ENCODE measurements at places on chromosomes 16 and 17.

GRCh38 chr17:44840936-44841335 is 6.7 kb upstream of the HIGD1B start:
- DNase-seq = no peak

DNA sequence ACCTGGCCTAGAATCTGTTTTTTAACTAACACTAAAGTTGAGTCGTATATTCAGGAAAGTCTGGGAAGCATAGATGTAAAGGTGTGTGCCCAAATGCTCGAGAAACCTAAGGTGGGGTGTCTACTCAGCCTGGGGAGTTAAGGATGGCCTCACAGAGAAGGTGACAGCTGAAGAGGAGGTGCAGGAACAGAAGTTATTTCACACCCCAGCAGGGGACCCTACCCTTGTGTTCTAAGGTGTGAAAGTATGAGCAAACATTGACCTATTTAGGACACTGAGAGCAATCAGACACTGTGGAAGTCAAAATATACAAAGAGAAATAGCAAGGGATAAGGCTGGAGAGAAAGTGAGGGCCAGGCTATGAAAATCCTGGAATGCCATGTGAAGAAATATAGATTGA is 49.0 kb upstream of the DHX40 start:
- DNase-seq = no peak

DNA sequence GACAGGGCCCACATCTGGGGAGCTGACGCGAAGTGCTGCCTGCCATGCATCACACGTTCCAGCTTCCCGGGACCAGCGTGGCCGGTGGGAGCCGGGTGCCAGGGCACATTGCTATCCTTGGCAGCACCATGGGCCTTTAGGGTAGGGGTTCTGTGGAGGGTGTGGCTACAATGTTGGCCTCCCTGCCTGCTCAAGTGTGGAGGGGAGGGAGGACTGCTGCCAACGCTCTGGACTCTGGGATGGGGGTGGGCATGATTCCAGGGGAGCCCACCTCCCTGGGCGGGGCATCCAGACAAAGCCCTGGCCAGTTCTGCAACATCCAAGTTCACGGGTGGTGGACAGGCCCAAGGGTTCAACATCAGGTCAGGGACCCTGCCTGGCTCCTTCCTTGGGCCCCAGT is 13.9 kb downstream of the GRB7 start:
- no peak for DNase-seq

DNA sequence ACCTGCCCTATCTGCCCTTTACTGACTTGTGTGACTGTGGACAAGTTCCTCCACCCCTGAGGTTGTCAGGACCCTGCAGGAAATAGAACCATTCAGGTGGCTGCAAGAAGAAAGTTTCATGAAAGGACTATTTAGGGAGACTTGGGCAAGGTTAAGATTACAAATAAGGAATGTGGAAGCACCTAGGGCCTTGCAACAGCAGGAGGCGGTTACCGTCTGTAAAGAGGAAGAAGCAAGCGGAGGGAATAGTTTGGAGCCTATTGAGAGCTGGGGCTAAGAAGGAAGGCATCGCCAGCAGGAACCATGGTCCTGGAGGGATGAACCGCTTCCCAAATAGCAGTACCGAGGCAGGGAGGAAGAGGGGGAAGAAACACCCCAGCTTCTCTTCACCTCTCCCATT is 132.4 kb downstream of the PRKCB start:
- no peak for DNase-seq

DNA sequence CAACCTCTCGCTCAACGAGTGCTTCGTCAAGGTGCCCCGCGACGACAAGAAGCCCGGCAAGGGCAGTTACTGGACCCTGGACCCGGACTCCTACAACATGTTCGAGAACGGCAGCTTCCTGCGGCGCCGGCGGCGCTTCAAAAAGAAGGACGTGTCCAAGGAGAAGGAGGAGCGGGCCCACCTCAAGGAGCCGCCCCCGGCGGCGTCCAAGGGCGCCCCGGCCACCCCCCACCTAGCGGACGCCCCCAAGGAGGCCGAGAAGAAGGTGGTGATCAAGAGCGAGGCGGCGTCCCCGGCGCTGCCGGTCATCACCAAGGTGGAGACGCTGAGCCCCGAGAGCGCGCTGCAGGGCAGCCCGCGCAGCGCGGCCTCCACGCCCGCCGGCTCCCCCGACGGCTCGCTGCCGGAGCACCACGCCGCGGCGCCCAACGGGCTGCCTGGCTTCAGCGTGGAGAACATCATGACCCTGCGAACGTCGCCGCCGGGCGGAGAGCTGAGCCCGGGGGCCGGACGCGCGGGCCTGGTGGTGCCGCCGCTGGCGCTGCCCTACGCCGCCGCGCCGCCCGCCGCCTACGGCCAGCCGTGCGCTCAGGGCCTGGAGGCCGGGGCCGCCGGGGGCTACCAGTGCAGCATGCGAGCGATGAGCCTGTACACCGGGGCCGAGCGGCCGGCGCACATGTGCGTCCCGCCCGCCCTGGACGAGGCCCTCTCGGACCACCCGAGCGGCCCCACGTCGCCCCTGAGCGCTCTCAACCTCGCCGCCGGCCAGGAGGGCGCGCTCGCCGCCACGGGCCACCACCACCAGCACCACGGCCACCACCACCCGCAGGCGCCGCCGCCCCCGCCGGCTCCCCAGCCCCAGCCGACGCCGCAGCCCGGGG is 1.3 kb downstream of the FOXC2 start:
- no peak for DNase-seq

- DNase-seq = no peak
Observed at GRCh38 chr16:6749698-6750097, 582.9 kb upstream of the RBFOX1 start.

DNA sequence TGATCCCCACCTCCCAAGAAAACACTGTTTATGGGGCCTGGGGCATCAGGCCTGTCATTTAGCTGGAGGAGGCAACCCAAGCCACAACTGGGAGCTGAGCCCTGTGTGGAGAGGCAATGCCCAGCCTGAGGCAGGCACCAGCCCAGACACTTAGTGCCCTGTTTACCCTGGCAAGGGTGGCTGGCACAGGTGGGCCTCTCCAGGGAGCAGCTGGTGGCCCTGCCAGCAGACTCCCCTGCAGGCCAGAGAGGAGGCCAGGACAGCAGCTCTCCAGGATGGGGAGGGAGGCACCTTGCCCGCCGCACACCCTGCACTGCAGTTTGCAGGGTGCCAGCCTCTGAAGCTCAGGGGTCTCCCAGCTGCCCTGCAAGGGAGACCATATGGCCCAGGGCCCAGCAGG is 9.1 kb upstream of the TMEM92 start:
- no peak for DNase-seq

DNA sequence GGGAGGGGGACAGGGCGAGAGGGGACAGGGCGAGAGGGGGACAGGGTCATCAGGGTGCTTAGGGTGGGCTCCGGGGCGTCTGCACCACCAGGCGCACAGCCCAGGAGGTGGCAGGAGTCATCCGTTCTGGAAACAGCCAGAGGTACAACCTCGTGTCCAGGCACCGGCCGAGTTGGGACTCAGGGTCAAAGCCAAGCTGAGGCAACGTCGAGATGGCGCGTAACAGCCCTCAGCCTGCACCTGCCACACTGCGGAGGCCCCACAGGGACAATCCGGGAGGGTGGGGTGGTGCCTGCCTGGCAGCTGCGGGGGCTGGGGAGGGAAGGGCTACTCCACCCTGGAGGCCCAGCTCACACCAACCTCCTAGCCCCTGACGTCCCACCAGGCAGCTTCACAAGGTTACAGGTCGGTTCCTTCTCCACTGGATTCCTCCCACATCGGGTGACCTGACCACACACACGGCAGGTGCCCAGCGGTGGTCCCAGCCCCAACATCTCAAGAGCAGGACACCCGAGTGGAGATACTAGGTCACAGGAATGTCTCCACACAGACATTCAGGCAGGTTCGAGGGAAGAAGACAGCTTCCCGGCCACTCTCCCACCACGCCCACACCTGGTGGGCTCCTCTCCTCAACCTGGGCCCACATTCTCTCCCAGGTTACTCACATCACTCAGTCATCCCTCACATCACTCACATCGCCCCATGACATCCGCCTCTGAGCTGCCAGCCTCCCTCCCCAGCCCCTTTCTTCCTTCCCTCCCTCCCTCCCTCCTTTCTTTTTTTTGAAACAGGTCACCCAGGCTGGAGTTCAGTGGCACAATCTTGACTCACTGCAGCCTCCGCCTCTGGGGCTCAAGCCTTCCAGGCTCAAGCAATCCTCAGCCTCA is 47.3 kb downstream of the RPH3AL start:
- no peak for DNase-seq

DNA sequence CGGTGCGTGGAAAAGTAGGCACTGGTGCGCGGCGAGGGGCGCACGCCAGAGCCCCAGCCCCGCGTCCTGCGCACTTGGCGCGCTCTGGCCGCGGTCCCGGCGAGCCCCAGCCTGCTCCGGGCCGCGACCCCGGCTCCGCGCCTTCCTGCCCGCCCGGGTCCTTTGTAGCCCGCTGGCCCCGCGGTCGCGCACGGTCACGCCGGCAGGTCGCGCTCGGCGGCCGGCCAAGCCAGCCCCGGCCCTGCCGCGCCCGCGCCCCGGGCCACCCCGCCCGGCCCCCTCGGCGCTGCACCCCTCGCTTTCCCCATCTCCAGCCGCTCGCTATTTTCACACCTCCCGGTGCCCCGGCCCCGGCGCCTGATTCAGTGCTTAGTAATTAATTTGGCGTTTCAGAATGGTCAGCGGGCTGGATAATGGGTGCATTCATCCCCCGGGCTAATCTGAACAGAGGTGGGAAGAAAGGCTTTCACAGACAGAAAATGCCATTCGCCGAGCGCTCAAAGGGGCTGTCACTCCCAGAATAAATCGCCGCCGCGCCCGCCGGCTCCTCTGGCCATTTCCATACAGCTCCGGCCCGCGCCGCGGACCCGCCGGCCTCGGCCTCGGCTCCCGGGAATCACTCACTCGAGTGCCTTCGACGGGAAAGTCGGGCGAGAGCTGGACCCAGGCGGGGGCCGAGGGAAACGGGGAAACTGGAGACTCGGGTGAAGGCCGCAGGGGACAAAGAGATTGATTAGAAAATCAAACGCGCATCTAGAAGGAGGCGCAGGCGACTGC is 17.8 kb upstream of the NTN1 start:
- DNase-seq = no peak

GRCh38 chr16:81220349-81220748 is 18.1 kb upstream of the BCO1 start:
- DNase-seq = no peak

DNA sequence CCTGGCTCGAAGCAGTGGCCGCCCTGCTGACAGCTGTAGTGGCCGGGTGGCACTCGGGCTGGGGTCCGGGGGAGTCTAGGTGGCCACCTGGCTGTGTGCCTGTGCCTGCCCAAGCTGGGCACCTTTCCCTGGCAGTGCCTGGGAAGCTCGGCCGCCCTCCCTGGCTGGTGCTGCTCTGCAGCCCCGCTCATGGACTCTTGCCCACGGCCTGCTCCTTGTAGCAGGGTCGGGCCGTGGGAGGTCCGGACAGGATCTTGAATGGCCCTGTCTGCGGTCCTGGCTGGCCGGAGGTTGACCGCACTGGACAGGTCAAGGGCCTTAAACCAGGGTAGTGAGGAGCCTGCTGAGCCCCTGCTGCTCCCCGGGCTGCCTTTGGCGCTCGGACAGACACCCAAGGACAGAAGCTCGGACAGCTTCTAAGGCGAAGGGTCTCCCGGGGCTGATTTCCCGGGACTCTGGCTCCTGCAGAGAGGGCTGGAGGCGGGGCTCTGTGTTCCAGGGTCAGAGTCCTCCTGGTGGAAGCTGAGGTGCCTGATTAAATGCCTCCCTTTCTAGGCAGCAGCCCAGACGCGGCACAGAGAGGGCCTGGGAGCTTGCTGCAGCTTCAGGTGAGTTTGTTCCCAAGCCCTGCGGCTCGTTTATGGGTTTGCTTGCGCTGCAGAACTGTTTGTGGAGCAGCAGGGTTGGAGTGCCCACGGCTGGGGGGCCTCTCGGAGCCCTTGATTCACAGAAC is 6.0 kb downstream of the CAPN15 start:
- DNase-seq = no peak

DNA sequence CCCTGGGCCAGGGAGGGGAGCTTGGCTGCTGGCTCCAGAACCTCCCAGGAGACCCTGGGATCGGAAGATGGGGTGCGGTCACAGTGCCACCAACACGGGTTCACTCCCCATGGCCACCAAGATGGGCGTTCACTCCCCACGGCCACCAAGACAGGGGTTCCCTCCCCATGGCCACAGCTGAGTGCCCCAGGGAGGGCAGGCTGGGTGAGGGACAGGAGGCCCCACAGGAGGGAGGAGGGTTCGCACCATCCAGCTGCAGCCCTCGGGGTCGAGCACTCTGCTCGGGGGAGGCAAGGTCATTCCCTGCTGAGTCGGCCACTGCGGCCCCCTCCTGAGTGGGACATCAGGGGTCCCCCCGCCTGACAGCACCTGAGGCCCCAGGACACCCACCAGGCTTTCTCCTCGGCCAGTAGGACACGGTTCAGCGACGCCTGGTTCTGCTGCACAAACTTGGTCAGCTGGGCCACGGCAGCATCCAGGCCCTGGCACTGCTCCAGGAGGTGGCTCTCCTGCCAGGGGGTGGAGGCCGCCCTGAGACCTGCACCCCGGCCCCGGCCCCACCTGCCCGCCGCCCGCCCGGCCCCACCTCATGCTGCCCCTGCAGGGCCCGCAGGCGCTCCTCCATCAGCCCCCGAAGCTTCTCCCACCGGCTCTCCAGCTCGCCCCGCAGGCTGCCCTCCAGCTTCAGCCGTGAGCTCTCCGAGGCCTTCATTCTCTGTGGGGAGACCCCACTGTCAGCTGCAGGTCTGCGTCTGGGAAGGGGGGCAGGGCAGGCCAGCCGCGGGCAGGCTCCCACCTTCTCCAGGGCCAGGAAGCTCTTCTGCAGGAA is 5.9 kb downstream of the CCDC154 start:
- no peak for DNase-seq

- DNase-seq = no peak
Observed at GRCh38 chr17:70098030-70098429, 23.0 kb downstream of the KCNJ16 start.

GRCh38 chr17:36507266-36507665 is 20.8 kb downstream of the ZNHIT3 start:
- no peak for DNase-seq

- no peak for DNase-seq
Observed at GRCh38 chr16:19639986-19640421, 78.0 kb downstream of the KNOP1 start.

DNA sequence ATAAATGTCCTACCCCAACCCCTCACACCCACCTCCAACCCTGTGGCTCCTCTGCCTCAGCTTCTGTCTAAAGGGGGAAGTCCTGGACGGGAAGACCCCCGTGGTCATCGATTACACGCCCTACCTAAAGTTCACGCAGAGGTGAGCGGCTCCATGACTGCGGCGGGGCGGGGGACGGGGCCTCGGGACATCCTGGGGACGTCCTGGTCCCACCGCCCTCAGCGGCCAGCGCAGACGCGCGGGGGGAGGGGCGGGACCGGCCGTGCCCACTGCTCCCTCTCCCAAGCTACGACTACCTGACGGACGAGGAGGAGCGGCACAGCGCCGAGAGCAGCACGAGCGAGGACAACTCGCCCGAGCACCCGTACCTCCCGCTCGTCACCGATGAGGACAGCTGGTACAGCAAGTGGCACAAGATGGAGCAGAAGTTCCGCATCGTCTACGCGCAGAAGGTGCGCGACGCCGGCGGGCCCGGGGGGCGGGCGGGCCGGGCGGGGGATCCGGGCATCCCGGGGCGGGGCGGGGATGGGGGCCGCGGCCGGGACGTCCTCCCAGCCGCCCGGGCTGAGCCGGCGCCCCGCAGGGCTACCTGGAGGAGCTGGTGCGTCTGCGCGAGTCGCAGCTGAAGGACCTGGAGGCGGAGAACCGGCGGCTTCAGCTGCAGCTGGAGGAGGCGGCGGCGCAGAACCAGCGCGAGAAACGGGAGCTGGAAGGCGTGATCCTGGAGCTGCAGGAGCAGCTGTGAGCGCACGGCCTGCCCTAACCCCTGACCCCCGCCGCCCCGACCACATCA is 6.7 kb downstream of the RUNDC3A start:
- DNase-seq = peak; percentile 63
